ENCODE measurements at places on chromosomes 16 and 17. TPM values are rescaled to one million over a fixed set of nuclear protein-coding genes. Genes with fewer than 3 reads are reported as not detected.

CDH11 gene
- total RNA-seq, result 220 TPM

LRRC46 gene
- total RNA-seq, result under 0.01 TPM

GRCh38 chr16:55713103-55713502 is 57.3 kb downstream of the SLC6A2 start:
- DNase-seq, result no peak

GRCh38 chr17:81806461-81807209 is 2.7 kb downstream of the GCGR start:
- DNase-seq, result no peak

DNA sequence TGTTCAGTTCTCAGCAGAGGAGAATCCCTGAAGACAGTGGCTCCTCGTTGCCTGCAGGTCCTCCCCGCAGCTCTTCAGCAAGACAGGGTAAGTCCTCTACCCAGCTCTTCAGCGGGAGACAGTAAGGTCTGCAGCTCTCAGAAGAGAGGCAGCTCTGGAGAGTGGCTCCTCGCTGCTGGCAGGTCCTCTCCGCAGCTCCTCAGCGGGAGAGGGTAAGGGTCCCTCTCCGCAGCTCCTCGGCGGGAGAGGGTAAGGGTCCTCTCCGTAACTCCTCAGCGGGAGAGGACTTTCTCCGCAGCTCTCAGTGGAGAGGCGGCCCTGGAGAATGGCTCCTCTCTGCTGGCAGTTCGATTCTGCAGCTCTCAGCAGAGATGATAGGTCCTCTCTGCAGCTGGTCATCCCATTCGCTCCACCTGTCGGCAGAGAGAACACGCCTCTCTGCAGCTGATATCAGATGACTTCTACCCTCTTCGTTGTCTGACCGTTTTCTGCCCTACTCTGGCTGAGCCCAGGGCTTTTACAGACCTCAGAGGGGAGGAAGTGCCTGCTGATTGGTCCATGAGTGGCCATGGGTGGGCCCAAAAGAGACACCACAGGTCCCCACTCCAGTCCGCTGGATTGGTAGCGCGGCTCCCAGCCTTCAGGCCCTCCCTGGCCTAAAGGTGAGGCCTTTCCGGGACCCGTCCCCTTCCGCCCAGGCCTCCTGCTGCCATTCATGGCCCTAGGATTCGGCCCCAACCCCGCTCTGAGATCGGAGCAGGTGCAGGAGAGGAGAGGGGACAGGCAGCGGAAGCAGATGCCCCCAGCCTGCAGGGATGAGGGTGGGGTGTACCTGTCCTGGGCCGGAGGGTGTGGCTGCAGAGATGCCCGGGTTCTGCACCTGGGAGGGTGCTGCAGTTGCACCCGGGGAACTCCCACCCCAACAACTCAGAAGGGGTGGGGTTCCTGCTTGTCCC is 11.9 kb upstream of the SHCBP1 start:
- no peak for DNase-seq
